ENCODE measurements at places on chromosomes 1 and 21.

- DNase-seq, result no peak
Observed at GRCh38 chr21:44947111-44947929, 7.5 kb downstream of the SLX9 start.

DNA sequence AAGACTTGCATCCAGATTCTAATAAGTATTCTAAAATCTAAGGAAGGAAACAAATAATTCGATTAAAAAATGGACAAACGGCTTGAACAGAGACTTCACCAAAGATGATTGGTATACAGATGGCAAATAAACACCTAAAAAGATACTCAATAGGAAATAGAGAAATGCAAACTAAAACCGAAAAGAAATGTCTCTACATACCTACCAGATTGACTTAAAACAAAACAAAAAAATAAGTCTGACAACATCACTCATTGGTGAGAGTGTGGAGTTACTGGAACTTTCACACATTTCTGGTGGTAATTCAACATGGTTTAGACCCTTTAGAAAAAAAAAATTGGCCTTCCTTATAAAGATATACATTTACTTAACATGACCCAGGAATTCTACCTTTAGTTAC, 869.8 kb downstream of the TTLL7 start:
- no peak for DNase-seq

DNA sequence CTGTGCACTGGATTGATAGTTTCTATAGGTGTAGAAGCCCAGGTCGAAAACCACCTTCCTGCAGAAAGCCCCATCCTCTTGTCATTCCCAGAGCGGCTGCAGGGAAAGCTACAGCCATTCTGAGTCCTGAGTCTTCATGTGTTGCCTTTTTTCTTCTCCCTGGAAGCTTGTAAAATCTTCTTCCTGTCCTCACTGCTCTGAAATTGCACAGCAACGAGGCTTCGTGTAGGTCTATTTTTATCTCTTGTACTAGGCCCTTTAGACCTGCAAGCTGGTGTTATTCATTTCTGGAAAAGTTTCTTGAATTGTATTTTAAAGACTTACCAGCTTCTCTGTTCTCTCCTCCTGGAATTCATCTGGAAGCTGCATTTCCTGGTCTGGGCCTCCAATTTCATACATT, 44.2 kb upstream of the ETS2 start:
- DNase-seq, result no peak

DNA sequence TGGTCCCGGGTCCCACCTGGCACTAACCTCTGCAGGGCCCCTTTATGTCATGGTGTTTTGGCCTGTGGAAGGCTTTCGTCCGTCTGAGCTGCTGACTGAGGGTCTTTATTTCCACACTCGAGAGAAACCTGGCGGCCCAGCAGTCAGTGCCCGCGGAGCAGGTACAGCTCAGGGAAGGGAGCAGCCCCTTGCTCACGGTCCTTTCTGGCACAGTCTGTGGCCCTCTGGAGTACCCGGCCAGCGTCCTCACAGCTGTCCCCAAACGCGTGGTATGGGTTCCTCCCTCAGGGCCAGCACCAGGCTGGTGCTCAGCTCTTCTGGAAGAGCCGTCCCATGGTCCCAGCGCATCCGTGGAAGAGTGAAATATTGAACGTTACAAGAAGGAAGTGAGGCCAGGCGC, 24.3 kb downstream of the SKI start:
- DNase-seq, result no peak

GRCh38 chr1:178908358-178908757, 37.5 kb upstream of the ANGPTL1 start:
- peak; percentile 35 for DNase-seq

DNA sequence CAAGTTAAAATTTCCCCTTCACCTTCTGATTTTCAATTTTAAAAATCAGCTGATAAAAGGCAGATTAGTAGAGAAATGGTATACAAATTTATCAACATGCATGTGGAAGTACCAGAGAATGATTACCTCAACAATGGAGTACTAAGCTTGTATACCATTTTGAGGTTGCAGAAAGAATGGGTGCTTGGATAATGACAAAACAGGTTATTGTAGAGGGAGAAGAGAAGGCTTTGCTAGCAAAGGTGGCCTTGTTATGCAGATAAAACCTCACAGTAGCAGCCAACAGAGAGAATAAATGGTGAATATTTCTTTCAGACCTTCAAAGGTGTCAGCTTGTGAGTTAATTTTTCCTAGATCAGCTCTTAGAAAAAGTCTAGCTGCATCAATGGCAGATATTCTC, 1174.9 kb upstream of the ADGRL4 start:
- DNase-seq, result no peak

GRCh38 chr1:191888996-191889622, 269.2 kb upstream of the RGS18 start:
- DNase-seq, result no peak

GRCh38 chr1:221991221-221991620, 249.3 kb upstream of the DUSP10 start:
- DNase-seq, result peak; percentile 47

- peak; percentile 29 for DNase-seq
Observed at GRCh38 chr21:42460391-42461184, 35.4 kb downstream of the RSPH1 start.

DNA sequence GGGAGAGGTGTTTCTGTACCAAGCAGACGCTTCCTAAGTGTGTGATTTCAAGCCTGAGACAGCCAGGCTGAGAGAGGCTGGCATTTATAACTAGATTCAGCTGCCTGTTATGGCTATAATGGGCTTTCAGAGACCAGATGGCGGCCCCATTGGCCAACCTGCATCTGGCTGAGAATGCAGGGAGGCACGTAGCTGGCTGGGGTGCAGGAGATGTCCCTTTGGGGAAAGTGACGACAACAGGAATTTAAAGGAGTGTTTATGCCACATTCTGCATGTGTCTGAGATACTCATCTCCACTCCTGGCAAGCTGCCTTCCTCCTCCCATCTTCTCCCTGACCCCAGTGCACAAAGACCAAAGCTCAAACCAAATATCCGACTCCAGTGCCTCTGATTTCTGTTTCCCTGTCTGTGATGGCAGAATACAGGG, 21.3 kb upstream of the CCDC190 start:
- no peak for DNase-seq

DNA sequence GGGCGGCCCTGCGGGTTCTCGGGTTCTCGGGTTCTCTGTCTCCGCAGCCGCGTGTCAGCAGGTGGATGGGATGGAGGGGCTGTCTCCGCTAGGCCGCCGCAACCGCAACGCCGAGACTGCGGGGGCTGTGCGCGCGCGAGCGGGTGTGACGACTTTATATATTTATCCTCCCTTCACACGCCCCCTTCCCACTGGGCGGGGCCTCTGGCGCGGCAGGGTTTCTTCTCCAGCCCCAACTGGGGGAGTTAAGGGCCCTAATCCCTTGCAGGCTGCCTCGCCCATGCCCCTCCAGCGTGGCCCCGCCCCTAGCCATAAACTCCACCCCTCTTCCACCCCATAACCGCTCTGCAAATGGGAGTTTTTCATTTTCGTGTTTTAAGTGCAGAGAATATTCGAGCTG, 3.4 kb downstream of the IGSF21 start:
- no peak for DNase-seq

DNA sequence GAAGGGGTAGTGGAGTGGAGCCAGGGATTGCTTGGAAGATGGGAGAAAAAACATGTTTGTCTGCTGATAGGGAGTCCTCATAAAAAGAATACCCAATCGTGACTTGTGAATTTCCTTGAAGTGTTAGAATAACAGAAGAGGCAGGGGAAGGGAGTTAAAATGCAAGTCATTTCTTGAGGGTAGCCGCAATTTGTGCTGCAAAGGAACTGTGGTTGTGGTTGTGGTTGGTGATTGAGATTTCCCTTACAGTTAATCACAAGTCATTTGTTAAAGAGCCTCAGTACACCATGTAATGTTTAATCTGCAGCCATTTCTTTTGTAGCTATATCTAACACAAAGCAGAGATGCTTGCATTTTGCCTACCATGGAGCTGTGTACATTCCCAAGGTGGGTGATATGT, 38.5 kb upstream of the EGLN1 start:
- DNase-seq, result peak; percentile 80

- DNase-seq, result no peak
Observed at GRCh38 chr1:240084337-240084736, 7.3 kb upstream of the FMN2 start.

DNA sequence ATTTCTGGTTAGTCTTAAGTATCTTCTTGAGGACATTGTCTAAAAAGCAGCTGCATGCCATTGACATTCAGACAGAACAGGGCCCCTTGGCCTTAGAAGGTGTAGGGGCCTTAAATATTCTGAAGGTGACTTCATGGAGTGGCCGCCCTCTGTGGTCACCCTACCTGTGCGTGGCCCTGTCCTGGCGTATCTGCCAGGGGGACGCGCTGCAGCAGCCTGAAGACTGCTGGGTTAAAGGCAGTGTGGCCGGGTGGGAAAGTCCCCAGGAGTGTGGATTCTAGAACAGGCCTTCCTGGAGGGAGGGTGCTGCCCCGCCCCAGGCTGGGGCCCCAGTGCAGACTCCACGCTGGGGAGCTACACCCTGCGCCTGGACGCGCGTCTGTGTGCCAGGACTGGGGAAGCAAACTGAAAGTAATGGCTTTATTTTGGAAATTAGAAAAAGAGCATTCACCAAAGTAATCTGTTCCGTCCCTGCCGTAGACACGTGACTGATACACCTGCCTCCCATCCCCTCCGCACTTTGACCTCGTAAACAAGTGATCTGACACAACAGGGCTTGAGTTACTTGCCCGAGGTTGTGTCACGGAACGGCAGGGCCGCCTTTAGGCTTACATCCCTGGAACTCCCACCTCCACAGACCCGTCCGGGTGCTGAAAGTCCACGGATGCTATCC, 1.8 kb downstream of the AGPAT3 start:
- DNase-seq, result no peak

GRCh38 chr1:144551107-144551542, 41.6 kb upstream of the PPIAL4F start:
- DNase-seq, result no peak

DNA sequence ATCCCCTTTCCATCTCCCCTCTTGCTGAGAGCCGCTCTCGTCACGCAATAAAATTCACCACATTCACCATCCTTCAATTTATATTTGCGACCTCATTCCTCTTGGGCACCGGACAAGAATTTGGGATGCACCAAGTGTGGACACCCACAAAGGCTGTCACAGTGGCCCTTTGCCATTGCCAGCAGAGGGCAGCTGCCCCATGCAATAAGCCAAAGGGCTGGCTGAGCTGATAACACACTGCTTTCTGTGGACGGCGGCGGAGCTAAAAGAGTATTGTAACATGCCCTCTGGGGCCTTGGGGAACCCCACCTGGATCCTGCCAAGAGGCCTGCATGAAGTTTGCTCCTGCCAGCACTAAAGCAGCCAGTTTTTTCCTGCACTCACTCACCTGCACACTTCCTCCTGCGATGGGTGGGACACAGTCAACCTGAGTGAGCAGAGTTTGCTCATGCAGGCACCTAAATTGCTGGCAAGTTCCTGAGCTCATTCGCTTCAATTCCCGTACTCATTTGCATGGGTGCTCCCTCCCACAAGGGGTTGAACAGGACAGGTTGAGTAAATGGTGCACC, 792.3 kb upstream of the ADAMTS5 start:
- peak; percentile 25 for DNase-seq

- no peak for DNase-seq
Observed at GRCh38 chr1:217989510-217989909, 295.6 kb upstream of the RRP15 start.

DNA sequence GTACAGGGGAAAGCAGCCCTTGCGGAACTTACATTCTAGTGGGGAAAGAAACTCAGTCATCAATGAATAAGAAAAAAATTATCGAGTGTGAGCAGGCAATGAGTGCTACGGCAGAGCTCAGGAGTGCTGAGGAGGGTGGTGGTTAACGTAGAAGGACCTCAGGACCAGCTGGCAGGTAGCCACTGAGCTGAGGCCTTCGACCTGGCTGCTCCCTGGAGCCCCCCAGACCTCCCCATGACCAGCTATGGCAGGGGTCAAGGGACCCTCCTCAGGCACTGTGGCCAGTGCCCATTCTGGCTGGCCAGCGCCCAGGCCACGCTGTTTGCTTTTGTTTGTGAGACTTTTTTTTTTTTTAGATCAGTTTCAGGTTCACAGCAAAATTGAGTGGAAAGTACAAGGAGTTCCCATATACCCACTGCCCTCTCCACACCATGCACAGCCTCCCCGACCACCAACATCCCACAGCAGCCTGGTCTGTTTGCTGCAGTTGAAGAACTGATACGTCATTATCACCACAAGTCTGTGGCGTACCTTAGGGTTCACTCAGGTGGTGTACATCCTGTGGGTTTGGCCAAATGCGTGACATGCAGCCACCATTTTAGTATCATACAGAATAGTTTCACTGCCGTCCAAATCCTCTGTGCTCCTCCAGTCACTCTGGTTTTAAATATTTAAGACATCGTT, 11.8 kb upstream of the TTC22 start:
- no peak for DNase-seq

DNA sequence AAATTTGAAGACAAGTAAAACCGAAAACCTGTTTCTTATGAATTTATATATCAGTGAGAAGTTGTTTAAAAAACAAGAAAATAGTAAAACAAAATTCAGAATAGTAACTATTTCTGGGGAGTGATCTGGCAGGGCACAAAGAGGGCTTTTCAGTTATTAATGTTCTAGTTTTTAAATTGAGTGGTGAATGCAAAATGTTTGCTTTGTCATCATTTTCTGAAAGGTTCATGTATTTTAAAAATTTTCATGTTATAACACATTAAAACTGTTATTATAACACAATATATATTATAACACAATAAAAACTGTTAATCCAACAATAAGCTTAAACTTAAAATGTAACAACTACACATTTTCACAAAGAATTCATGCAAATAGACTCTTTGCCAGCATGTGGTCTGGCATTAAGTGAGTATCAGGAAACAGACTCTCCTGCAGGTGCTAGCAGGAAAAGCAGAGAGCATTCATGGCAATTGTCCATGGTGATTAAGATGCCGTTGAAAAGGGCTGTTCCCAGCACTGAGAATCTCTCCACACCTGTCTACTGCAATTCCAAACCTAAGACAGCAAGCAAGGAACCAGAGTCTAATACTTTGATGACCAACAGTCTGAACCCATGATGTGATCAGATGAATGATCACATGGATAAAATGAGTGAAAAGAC, 204.9 kb downstream of the TBX15 start:
- peak; percentile 6 for DNase-seq

GRCh38 chr1:17475752-17476151, 36.3 kb upstream of the RCC2 start:
- peak; percentile 92 for DNase-seq

DNA sequence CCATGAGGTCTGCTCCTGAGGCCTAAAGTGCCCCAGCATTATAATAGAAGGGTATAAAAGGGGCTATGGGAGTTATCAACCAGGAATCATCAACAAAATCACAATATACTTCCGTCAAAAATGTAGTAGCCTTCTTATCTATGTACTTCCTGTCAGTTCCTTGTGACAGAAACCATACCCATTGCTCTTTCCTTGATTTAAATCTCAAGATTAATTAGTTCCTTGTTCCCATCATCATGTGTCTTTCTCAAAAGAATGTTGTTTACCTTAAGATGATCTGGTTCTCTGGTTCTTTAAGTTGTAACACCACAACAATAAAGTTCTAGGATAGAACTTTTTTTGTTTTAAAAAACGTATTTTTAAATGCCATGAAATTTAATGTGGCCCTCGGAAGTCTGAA, 833.3 kb downstream of the LTN1 start:
- no peak for DNase-seq

GRCh38 chr1:10189659-10190058, 20.7 kb upstream of the KIF1B start:
- DNase-seq, result no peak
